ENCODE measurements at places on chromosomes 3 and 15.

DNA sequence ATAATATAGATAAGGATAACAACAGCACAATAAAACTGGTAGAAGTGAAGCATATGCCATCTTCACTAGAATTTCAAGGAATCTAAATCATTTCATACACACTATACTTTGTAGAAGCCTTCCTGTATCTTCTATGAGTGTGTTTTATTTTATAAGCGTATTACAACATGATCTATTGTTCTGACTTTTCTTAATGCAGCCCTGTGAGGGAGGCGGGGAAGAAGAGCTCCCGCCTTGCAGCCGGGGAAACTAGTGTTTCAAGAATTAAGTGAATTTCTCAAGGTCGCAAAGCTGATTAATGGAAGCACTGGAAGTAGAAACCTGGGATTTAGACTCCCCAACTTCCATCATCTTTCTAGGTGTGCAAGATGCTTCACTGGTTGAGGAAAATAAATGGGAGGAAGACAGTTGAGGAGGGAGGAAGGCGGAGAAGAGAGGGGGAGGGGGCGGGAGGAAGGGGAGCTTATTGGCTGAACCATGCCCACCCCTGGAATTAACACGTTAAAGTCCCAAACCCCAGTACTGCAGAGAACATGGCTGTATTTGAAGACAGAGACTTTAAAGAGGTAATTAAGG is 32.9 kb downstream of the VGLL4 start:
- DNase-seq: no peak

DNA sequence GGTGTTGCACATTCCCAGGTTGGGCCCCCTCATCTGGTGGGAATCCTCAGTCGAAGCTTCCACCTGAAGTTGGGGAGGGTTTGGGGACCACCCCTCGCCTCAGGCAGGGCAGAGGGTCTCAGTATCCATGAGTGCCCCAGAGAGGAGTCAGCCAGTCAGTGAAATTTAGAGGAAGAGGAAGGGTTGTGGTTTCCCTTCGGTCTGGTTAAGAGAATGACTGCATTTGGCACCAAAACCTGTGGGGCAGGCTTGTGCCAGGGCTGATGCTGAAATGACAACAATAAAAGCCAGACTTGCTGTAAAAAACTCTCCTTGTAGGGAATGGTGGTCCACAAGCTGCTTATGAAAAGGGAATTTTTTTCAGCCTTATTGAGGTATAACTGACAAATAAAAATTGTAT is 22.6 kb downstream of the LMCD1 start:
- DNase-seq: no peak

DNA sequence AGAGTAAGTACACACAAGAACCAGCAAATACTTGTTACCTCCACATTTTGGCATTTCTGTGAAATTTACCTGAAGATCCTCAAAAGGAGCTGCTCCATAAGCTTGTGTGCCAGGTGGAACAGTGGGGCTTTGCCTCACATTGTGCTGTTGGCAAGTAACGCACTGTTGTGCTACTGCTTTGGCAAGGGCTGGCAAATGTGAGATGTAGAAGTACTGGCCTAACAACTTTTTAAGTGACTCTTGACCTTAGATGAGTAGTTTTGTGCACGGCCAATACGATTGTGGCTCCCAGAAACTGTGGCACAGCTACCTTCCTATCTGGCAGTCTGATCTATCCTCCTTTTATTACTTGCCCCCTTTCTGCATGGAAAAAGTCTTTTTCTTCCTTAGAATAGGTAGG is 337.0 kb downstream of the KCNH8 start:
- no peak for DNase-seq

- DNase-seq: no peak
These were observed 129.8 kb downstream of the FGF12 start for GRCh38 chr3:192597506-192597905.

DNA sequence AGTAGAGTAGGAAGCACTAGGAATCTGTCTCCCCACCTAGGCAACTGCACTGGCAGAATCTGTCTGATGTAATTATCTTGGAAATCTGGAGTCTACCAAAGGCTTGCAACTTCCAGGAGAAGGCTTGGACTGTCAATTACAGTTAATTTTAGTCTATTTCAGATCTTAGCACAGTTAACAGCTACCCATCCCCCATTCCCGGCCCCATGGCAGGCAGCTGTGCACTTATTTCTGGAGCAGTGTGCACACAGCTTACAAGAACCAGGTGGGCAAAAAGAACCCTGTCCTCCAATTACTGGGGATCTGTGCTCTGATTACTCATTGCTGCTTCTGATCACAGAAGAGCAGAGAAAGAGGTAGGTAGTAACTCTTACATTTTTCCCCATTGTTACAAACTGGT is 12.3 kb upstream of the CDAN1 start:
- no peak for DNase-seq

- DNase-seq: no peak
These were observed 11.5 kb downstream of the SETMAR start for GRCh38 chr3:4314688-4315087.

DNA sequence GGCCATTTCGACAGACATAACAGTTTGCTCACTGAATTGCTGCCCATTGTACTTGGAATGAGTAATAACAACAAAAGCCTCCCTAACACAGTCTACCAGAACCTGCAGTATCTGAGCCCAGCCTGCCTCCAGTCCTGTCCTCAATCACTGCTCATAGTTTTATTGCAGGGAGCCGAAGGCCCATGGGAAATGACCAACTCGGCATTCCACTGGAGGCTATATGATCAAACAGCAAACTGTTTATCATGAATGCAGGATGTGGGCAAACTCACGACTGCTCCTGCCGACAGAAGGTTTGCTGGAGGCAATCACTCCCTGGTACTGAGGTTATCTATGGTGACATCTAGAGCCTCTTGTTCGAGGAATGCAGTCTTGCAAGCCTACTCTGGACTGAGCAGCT is 46.3 kb downstream of the LSM3 start:
- no peak for DNase-seq

GRCh38 chr15:68307131-68307928 is 29.8 kb downstream of the FEM1B start:
- no peak for DNase-seq

DNA sequence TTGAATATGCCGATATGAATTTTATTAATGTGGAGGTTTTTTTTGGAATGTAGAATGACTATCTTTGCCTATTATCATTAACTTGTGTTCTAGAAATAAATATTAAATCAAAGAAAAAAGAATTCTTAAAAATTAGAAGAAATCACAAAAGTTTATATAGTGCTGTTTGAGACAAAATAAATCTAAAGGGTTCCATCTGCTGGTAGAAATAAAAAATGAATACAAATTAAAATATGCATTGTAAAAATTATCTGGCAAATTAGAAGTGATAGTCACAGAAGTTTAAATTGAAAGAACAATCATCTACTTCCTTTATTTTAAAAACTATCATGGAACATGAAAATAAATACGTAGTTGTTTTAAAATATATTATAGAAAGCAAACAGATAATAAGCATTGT is 22.7 kb upstream of the ZBTB20 start:
- no peak for DNase-seq

DNA sequence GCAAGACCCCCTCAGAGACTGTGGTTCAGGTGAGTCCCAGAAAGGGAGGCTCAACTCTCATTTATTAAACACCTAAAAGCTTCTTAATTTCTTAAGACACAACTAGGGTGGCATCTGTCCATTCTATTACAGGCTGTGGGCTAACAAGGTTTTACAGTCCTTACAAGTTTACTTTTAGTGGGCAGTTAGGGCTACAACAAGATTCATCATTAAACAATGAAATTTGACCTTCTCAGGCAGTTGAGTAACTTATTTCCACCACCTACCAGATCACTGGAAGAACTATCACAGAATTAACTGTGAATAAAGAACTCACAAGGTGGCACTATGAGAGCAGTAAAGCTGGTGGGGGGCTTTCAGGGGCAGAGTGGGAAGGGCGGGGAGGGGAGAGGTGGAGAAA is 132.6 kb downstream of the PLD1 start:
- no peak for DNase-seq

Measured in left forelimb (tissue), 1 donor.